DMS53 (cell line): ENCODE measurements at places on chromosomes 11 and 22.

DNA sequence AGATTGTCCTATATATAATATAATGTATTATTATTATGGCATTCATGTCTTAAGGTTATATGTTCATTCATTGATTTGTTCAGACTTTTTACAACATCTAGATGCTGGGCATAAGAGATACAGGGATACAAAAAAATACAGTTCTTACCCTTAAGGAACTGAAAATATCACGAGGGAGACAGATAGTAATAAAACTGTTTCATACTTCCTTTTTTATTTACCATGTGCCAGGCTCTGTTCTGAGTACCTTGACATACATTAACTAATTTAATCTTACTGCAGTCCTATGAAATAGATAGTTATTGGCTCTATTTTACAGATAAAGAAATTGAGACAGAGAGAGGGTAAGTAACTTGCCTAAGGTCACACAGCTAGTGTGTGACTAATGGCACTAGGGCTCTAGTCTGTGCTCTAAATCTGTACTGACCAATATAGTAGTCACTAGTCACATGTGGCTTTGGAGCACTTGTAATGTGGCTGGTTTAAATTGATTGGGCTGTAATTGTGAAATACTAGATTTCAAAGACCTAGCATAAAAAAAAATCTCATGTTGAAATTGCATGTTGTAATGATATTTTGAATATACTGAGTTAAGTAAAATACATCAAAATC lies 21.3 kb downstream of the TRIM44 start:
- DNase-seq: no peak

- no peak for DNase-seq
These were observed 185.4 kb upstream of the CNTN5 start for GRCh38 chr11:98835335-98835734.

DNA sequence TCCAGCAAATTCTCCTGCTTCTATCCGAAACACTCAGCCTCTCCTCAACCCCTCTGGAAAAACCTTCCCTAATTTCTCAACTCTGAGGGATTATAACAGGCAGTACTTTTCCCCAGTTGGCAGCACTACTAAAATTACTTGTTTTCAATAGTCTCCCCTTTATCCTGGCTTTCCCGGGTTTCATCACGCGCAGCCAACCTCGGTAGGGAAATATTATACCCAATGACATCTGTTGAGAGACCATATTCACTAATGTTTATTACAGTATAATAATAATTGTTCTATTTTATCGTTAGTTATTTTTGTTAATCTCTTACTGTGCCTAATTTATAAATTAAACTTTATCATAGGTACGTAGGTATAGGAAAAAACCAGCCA lies 330 bp upstream of the POLD3 start:
- no peak for DNase-seq

- no peak for DNase-seq
These were observed 8.5 kb downstream of the RAB6A start for GRCh38 chr11:73752216-73752867.

DNA sequence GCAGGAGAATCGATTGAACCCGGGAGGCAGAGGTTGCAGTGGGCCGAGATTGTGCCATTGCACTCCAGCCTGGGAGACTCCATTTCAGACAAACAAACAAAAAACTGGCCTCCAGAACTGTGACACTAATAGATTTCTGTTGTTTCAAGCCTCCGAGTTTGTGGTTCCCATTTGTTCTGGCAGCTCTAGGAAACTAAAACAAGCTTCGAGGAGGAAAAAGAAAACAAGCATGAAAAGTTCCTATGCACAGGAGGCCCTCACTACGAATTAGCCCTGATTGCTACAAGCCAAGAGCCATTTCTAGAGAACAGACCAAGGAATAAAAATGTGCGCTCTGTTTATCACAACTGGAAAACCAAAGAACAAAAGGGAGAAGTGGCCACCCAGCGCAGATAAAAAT lies 47.8 kb upstream of the SHANK2 start:
- no peak for DNase-seq

GRCh38 chr22:45863981-45864751 lies 112.8 kb downstream of the WNT7B start:
- peak; percentile 86 for DNase-seq

DNA sequence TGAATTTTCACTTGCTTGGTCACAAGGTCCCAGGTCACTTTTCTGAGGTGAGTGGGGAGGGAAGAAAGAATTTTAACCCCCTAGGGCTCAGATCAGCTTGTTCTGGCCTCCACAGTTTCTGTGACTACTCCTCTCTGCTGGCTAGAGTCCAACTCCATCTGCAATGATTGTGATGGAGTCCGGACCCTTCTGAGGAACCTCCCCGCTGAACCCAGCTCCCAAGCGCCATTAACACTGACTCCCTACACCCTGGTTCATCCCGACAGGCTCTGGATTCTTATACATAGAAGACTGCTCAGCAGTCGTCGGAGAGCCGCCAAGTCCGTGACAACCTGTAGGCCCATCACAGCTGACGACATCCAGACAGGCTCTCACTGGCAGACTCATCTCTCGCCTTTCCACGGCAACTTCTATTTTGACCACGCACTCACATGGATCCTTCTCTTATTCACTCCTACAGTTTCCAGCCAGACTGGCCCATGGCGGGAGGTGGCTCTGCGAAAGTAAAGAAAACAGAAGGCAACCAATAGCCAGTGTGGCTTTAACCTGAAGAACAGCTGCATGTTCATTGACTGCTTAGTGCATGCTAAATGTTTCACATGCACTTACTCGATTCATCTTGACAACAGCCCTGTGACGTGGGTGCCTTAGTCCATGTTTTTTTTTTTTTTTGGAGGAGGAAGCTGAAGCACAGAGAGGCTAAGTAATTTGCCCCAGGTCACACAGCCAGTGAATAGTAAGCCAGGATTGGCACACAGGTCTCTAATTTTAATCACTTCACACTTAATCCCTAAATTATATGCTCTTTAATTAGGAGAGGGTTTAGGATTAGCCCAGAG lies 68.0 kb upstream of the PRDM11 start:
- DNase-seq: no peak

GRCh38 chr11:101912823-101913284 lies 2.0 kb upstream of the CEP126 start:
- DNase-seq: peak; percentile 55

DNA sequence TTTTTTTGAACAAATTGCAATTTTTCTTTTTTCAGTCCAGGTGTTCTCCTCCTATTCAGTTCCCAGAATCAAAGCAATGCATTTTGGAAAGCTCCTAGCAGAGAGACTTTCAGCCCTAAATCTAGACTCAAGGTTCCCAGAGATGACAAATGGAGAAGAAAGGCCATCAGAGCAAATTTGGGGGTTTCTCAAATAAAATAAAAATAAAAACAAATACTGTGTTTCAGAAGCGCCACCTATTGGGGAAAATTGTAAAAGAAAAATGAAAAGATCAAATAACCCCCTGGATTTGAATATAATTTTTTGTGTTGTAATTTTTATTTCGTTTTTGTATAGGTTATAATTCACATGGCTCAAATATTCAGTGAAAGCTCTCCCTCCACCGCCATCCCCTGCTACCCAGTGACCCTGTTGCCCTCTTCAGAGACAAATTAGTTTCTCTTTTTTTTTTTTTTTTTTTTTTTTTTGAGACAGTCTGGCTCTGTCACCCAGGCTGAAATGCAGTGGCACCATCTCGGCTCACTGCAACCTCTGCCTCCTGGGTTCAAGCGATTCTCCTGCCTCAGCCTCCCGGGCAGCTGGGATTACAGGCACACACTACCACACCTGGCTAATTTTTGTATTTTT lies 6.2 kb upstream of the UBE4A start:
- peak; percentile 56 for DNase-seq

- DNase-seq: no peak
These were observed 21.5 kb downstream of the ETS1 start for GRCh38 chr11:128565881-128566280.

- no peak for DNase-seq
These were observed 129.7 kb downstream of the ST3GAL4 start for GRCh38 chr11:126485021-126485792.

DNA sequence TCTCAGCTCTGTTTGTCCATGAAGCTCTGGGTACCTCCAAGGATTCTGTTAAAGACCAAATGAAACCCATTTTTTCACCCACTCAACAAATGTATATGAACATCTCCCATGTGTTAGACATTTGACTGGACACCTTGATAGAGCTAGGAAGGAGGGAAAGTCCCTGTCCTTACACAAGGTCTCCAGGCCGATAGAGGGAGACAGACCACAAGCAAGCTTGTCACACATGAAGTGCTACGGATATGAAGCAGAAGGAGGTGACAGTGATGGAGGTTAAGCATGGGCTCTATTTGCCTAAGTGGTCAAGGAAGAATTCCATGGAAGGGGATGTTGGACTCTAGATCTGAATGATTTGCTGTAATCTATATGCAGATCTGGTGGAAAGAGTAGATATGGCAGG lies 138.5 kb downstream of the MYO18B start:
- peak; percentile 2 for DNase-seq

- DNase-seq: no peak
These were observed 5.1 kb downstream of the CD82 start for GRCh38 chr11:44570411-44571155.

DNA sequence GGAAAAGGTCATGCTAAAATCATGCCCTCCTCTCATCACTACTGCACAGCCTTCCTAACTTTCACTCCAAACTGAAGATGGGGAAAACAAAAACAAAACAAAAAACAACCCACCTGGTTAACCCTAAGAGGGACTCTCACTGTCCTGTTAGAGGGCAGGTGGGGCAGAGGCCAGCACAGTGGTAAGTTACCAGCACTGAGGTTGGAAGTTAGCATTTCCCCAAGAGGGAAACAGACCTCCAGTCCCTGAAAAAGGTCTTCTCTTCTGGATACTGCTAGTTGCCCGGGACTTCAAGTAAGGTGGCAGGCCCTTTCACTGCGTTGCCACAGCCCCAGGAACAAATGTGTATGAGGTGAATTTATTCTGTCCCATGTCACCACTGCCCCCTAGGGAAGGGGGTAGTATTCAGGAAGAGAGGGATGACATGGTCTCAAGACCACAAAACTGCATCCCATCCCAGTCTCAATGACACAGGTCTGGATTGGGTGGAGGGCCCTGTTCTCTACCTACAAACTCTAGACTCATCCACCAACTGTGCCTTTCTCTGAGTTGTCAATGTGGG lies 792 bp upstream of the ADAMTS8 start:
- no peak for DNase-seq

DNA sequence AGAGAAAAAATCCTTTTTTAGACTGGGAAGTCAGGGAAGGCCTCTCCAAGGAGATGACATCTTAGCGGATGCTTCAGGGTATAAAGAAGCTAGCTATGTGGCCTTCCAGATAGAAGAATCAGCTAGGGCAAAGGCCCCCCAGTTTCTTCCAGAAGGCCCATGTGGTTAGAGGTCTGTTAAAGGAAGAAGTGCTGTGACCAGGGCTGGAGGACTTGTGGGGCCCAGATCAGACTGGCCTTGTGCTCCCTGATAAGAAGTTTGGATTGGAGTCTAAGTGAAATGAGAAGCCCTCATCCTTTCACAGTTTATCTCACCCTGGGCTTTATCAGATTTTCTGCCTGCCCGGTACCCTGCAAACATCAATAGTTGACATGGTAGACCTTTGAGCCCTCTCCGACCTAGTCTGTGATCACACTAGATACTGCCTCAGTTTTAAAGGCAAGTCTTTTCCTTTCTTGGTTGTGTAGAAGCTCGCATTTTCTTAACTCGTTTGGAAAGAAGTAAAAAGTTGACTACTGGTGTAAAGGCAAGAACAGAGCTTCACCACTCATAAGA lies 7.8 kb downstream of the AMPD3 start:
- no peak for DNase-seq

- peak; percentile 17 for DNase-seq
These were observed 630 bp downstream of the CASP4 start for GRCh38 chr11:104967534-104968354.

DNA sequence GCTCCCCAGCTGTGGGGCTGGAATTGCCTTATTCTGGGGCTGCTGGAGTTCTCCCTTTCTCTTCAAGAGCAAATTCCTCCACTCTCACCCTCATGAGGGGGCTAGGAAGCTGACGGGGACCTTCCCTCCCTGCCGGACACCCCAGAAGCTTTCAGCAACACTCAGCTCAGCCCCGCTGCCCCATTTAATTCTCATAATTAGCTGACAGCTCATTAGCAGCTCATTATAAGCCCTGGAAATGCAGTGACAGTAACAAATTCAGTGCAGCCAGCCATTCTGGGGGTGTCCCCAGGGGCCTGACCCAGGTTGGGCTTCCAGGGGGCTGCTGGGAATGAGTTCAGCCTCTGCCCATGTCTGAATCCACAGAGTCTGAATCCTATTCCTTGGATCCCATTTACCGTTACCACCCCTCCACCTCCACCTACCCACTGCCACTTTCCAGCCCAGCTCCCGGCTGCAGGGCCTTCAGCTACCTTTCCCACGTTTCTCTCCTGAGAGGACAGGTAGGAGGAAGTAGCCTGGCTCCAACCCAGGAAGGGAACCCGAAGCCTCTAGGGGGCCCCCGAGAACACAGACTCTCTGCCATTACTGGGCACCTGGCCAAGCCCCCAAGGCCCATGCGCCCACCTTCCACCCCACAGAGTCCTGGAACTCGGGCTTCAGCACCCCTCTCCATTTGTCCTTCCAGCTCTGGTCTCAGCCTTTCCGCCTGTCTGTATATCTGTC lies 101.7 kb upstream of the LMO1 start:
- no peak for DNase-seq

DNA sequence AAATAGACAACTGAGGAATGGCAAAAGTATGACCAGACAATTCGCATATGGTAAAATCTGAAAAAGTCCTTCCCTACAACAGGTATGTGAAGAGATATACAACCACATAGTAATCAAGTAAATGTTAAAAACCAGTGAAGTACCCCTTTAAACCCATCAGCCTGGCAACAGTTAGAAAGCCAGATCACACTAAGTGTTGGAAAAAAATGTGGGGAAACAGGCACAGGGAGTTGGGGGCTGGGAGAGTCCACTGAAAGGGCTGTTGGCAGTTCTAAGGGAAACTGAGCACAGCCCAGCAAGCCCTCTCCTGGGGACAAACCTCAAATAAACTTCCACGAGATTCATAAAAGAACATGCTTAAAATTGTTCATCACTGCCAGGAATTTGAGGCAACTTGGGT lies 242.1 kb downstream of the BUD13 start:
- no peak for DNase-seq

GRCh38 chr11:94519478-94520084 lies 7.3 kb downstream of the C11orf97 start:
- peak; percentile 75 for DNase-seq

- no peak for DNase-seq
These were observed 12.3 kb upstream of the CYP2D6 start for GRCh38 chr22:42142771-42143461.

GRCh38 chr11:84720706-84721402 lies 906.3 kb downstream of the DLG2 start:
- DNase-seq: peak; percentile 77
